ENCODE measurements at places on chromosomes 1 and 21. TPM values are rescaled to one million over a fixed set of nuclear protein-coding genes. Genes with fewer than 3 reads are reported as not detected.
A peak's percentile ranks its signal among the peaks of the same experiment; 100 is the strongest.

DNA sequence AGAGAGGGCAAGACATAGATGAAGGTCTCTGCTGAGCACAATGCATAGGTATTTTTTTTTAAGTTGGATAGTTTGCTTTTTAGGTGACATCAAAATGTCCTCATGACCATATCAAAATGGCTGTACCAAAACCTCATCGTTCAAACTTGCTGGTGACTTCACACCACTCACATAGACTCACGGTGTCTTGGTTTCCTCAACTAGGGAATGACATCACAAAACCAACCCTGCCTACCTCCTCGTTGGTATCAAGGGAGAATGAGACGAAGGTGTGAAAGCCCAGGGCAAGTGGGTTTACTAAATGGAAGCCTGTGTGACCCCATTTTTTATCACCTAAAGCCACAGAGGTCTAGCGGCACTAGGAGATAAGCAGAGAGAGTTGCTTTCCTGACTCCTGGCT is 1.6 kb downstream of the PIGR start:
- DNase-seq: no peak

GRCh38 chr21:44370027-44370735 is 16.8 kb downstream of the TRPM2 start:
- peak; percentile 17 for DNase-seq

The NR1I3 gene
- not detected for total RNA-seq

GRCh38 chr1:17891205-17892110 is 136.3 kb downstream of the ACTL8 start:
- DNase-seq: no peak

- DNase-seq: no peak
Observed at GRCh38 chr1:39106801-39107327, 80.7 kb downstream of the NDUFS5 start.

DNA sequence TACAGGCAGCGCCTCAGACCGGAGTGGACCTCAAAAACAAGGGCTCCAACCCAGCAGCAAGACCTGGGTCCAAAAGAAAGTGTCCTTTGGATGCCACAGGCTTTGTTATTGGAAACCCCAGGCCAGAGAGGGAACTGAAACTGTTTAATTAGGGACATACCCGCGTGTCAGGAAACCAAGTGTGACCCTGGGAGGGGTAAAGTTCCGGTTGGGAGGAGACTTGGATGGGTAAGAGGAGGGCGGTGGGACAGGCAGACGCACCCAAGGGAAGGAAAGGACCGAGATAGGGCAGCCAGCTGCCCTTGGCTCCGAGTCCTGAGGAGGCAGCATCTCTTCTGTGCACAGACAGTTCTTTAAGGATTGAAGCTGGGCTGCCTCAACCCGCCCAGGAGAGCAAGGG is 71.4 kb downstream of the CDC7 start:
- no peak for DNase-seq

- DNase-seq: no peak
Observed at GRCh38 chr1:112169517-112169916, 180.0 kb upstream of the KCND3 start.

GRCh38 chr1:23449306-23449705 is 24.8 kb upstream of the TCEA3 start:
- DNase-seq: no peak

DNA sequence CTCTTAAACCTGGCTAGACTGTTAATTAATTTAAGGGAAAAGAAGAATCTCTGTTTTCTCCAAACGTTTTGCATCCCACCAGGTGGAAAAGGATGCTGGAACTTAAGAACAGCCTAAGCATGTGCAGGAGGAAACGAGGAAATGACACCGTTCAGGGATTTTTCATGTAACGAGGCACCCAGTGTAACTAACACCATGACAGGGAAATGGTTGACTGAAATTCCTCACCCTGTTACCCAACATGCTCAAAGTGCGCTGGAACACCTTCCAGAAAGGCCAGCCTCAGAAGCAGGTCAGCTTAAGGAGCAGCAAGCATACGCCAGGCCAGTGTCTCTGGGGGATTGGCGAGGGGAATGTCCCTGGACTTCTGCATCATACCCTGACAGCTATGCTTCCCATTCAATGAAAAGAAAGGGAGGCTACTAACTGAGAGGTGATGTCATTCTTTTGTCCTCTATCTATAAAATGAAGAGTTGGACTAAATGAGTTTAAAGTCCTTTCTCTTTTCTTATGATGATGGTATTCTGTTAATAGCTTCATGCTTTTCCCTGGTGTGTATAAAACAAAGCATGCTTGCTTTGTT is 21.6 kb downstream of the TNN start:
- DNase-seq: no peak
